ENCODE measurements at places on chromosomes 1 and 21. TPM values are rescaled to one million over a fixed set of nuclear protein-coding genes. Genes with fewer than 3 reads are reported as not detected.

- no peak for DNase-seq
Observed at GRCh38 chr1:152866321-152866720, 6.5 kb downstream of the LCE7A start.

- DNase-seq, result no peak
Observed at GRCh38 chr1:198530953-198531352, 9.5 kb downstream of the ATP6V1G3 start.

- DNase-seq, result no peak
Observed at GRCh38 chr1:185520188-185520920, 203.3 kb upstream of the IVNS1ABP start.

Gene LRRC8C
- total RNA-seq, result 11.4 TPM

Gene CATSPERE
- total RNA-seq, result 0.96 TPM

GRCh38 chr1:232571523-232571922, 58.4 kb downstream of the SIPA1L2 start:
- no peak for DNase-seq

GRCh38 chr1:224317383-224318045, 12.5 kb downstream of the NVL start:
- DNase-seq, result no peak

- no peak for DNase-seq
Observed at GRCh38 chr1:226874579-226875425, 4.4 kb downstream of the PSEN2 start.

DNA sequence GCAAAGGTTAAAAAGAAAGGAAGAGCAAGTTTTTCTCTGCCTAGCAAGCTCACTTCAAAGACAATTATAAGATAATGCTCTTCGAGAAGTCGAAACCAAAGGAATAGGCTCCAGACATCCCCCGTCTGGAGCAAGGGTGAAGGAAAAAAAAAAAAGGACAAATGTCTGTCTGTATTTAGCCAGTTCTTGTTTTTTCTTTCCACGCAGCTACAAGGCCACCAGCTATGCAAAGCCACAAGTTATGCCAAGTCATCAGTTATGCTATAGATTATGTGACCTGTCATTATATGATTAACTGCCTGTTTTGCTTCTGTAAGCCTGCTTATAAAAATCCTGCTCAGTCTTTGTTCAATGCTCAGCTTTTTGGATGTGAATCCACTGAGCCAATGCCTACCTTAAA, 2.4 kb upstream of the THEM5 start:
- DNase-seq, result no peak

GRCh38 chr21:46540087-46540710, 64.7 kb downstream of the S100B start:
- no peak for DNase-seq

DNA sequence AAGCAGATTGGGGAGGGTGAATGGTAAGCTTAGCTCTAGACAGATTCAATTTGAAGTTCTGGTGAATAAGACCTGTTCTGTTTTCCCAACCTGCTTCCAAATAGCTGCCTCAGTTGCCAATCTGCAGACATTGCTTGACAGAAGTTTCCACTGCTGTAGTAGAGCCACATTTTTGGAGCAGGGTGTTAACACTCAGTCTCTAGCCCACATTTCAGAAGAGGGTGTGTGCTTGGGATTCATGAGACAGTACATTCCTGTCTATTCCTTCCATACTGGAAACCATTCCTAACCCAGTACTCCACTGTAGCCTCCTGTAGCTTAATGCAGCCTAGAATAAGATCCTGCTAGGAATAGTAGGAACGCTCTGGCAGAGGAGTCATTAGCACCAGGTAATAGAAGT, 450.5 kb downstream of the NUF2 start:
- DNase-seq, result no peak

DNA sequence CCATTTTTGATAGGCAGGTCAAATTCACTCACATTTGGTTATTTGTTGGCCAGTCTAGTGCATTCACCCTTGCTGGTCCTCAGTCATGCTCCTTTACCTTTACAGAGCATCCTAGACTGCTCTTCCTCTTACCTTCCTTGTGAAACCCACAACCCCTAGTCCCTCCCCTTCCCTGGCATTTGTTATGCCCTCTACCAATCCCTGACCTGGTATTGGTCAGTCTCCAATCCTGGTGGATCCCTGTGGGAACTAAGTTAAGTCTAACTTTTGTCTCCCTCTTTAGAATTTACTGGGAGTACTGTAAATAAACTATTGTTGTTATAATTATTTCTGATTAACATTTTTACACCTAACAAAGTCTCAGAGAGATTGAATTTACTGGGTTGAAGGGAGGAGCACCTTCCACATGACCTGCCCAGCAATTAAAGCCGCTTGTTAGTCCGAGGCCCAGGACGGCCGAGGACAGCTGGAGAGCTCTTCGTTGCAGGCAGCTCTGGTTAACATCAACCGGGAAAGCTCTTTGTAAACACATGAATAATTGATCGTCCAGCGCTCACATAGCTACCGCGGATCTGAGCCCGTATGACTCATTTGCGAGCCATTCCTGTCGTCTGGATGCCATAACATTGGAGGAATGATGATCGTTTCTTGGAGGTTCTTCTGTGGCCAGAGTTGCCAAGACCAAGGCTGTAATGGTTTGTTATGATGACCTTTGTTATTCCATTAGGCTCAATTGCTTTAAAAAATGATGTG, 31.9 kb downstream of the MTARC1 start:
- DNase-seq, result no peak

GRCh38 chr1:61400131-61400770, 317.9 kb downstream of the NFIA start:
- DNase-seq, result no peak

DNA sequence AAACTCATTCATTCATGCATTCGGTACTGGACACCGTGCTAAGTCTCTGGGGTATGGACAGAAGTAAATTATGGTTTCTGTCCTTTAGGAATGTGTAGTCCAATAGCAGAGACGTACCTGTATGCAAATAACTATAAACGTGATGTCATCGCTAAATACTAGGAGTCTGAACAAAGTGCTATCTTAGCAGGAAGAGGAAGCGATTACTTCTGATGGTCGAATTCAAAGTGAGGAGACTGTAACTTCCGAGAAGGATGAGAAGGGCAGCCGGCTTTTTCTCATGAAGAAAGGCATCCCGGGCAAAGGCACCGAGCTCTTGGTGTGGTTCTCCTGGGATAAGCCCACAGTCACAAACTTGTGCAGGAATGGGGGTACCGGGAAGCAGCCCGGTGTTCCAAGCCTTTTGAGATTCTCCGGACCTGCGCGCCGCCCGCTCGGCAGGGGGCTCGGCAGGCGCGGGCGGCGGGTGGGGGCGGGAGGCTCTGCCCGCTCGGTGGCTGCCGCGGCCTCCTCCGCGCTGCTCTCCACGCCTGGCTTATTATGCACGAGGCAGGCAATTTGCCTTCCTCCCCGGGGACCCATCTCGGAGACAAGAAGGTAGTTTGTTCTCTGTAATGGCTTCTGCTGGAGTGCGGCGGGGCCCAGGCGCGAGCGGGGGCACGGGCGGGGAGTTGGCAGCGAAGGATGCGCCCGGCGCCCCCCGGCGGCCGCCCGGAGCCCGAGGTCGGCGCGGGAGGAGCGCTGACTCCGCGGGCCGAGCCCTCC, 67.5 kb upstream of the CD1D start:
- no peak for DNase-seq

Data from left lung (tissue), 14 donors.